Motor neuron (in vitro differentiated cells): ENCODE measurements at places on chromosomes 7 and 10. TPM values are rescaled to one million over a fixed set of nuclear protein-coding genes. Genes with fewer than 3 reads are reported as not detected.
A peak's percentile ranks its signal among the peaks of the same experiment; 100 is the strongest.

The AVPI1 gene
- total RNA-seq: 5.0 and 5.3 TPM in 2 replicates

The NACAD gene
- 1.2 and 2.9 TPM in 2 replicates for total RNA-seq

The PDSS1 gene
- total RNA-seq: 7.6 and 9.1 TPM in 2 replicates

- ATAC-seq: no peak
Observed at GRCh38 chr10:100993986-100994708, 5.5 kb upstream of the LZTS2 start.

- no peak for ATAC-seq
Observed at GRCh38 chr7:27224983-27225934, 17.3 kb upstream of the EVX1 start.

The HSPA12A gene
- 28.7 and 29.8 TPM in 2 replicates for total RNA-seq

- ATAC-seq: no peak
Observed at GRCh38 chr7:34886856-34887255, 150.4 kb downstream of the DPY19L1 start.

GRCh38 chr7:91045606-91046005, 218.6 kb upstream of the FZD1 start:
- no peak for ATAC-seq

GRCh38 chr7:33276325-33276724, 147.0 kb downstream of the BBS9 start:
- no peak for ATAC-seq

DNA sequence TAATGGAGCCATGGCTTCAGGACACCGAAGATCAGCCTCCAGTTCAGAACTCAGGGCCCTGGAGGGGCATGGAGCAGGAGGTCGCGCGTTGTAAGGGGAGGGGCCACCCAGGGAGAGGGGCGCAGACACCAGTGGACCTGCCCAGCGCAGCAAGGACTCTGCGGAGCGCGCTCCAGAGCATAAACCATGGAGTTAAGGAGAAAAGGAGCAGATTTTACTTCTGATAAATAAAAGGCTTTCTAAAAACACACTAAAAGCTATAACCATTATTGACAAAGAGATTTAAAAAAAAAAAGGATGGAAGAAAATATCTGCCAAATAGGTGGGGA, 10.5 kb downstream of the CALY start:
- ATAC-seq: no peak

The SPDYE9 gene
- total RNA-seq: 0.78 and 1.0 TPM in 2 replicates

GRCh38 chr10:70119623-70120022, 13.0 kb downstream of the AIFM2 start:
- ATAC-seq: no peak

GRCh38 chr7:70325509-70326101, 727.3 kb downstream of the AUTS2 start:
- ATAC-seq: peak; percentile 98

GRCh38 chr7:53013925-53014324, 21.5 kb upstream of the POM121L12 start:
- ATAC-seq: no peak

The TSPAN33 gene
- 4.3 and 5.0 TPM in 2 replicates for total RNA-seq

DNA sequence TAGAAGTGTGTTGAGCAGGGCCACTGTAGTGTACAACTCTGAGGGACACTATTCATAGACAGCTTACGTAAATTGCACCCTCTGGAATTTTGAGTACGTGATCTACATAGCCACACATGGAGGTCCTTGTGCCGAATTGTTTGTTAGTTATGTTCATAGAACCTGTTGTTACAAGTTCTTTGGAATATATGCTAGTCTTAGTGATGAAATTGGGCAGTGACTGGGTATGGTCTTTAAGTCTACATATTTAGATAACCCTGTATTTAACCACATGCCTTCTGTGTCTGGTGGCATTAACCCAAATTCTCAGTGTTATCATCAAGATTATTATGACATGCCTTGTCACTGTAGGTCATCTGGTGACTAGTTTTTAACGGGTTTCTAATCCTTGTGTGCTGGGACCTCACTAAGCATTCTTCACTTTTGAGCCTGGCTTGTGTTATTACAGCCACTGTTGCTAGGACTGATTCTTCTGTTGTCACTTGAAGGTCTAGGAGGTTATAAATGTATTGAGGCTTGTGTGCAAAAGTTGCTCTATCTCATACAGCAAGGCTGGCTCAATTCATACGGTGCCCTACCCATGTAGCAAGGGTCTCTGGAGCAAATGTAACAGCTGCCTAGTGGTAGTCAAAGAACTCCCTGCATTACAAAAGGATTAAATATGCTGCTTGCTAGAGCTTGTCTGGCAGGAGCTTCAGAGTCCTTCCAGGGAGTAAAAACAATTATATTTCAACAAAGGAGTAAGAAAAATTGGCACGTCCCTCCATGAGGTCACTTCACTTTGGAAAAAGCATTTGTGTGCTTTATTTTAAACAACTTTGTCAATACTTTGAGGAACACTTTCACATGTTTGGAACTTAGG, 65.4 kb downstream of the CDK14 start:
- peak; percentile 81 for ATAC-seq

DNA sequence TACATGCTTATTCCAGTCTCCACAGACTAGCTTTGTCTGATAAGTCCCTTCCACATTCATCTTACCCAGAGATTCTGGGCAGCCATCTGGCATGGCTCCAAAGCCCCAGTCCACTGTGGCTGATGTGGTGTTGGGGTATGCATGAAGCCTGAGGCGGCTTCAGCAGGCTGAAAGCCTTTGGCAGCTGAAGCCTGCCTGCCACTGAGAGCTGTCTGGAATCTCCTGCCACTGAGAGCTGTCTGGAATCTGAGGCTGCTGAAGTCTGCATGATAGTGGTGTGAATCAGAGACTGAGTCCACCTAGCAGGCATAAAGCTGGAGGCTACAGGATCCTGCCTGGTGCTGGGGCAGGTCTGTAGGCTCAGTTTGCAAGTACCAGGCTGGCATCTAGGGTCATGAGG, 87.1 kb downstream of the DYNC1I1 start:
- no peak for ATAC-seq

The PNLIPRP1 gene
- total RNA-seq: not detected in 2 replicates
